Activated effector memory CD4-positive, alpha-beta T cell treated with anti-CD3 and anti-CD28 coated beads, Interleukin-2, amount 50 U/mL, for 16 hours (primary cell): ENCODE measurements at places on chromosomes 11 and 22.
A peak's percentile ranks its signal among the peaks of the same experiment; 100 is the strongest.

DNA sequence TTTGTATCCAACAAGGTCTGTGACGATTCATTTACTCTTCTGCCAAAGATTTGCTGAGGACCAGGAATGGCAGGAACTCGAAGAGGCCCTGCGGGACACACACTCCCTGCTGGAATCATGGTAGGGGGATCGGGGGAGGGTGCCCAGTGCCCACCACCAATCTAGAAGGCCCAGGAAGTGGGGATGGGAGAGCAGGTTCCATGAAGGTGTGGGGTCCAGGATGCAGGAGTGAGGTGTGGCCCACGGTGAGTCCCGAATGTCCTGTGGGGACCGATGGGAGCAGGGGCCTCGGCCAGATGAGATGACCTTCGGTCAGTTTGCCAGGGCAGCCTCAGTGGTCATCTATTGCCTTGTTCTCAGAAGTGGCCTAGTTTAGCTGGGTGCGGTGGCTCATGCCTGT, 492.7 kb downstream of the BRD1 start:
- no peak for DNase-seq

DNA sequence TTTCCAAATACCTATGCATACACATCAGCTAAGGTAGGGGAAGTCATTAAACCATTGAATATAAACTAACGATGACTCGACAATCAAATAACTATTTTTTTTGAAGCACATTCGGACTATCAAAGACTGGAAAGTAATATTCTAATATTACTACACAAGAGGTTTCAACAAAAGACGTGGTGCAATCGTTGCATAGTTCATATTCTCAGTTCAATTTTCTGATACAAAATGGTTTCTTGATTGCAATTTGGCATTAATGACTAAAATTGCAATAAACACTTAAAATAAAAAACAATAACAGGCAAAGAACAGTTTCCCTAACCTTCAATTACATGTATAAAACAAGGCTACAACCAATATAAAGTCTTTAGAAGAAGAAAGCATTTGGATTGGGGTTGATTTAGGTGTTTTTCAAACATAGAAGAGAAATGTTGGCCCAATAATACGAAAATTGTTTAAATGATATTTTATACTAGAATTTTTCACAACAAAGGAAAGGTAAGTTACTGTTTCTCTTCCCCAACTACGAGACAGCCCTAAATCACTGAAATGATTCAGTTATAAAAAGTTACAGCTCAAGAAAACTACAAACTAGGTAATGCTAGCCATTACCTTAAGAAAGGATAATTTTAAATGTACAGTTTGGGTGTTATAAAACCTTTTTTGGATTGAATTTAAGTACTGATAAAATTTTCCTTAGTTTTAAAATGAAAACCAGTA, 17.6 kb downstream of the BLID start:
- DNase-seq: no peak

DNA sequence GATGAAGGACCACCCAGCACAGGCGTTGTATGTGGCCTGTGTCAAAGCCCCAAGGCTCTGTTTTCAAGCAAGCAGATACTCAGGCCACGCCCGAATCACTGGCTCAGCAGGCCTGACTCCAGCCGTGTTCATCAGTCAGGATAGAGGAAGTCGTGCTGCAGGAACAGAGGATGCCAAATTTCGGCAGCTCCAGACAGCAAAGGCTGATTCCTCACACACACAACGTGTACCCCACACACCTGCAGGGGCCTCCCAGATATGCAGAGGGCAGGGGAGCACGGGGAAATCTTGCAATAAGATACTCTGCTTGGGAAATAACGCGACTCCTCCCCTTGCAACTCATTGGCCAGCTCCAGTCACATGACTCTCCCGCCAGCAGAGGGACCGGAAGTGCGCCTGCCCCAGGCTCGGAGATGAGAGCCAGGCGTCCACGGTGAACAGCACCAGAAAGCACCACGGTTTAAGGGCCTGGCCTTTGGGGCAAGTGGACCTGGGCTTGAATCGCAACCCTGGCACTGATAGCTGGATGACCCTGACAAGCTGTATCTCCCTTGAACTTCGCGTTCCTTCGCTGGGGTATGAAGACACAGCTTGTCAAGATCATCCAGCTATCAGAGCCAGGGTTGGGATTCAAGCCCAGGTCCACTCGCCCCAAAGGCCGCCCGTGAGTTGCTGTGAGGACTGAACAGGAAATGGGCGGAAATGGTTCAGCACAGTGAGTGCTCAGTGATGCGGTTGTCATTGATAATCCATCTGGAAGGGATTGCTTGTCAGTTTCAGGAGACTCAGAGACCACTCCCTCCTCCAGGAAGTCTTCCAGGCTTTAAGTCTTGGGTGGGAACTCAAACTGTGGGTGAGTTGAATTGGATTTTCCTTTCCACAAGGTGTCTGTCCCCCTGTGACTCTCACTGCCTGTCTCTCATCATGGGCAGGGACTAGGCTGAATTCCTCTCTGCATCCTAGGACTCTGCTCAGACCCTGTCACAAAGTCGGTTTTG, 88.5 kb downstream of the MYEOV start:
- DNase-seq: peak; percentile 54

GRCh38 chr11:15589070-15589626, 474.4 kb downstream of the INSC start:
- no peak for DNase-seq

GRCh38 chr11:1532014-1532586, 40.0 kb downstream of the DUSP8 start:
- no peak for DNase-seq

- DNase-seq: no peak
Measured at GRCh38 chr11:130599073-130599654, 150.7 kb downstream of the ADAMTS15 start.

DNA sequence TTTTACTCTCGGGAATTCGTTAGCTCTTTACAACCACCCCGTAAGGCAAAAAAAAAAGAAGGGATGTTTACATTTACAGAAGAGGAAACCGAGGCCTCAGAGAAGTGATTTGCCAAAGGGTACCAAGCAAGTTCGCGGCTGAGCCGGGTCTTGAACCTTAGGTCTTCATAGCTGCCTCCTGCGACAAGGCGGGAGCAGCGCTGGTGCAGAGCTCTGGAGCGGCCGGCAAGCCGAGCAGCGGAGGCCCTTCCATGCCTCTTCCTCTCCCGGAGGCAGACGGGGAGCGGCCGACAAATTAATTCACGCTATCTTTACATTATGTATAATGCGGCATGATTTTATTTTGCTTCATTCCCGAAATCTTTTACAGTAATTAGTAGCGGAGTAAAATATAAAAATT, 536.3 kb downstream of the INSC start:
- no peak for DNase-seq

DNA sequence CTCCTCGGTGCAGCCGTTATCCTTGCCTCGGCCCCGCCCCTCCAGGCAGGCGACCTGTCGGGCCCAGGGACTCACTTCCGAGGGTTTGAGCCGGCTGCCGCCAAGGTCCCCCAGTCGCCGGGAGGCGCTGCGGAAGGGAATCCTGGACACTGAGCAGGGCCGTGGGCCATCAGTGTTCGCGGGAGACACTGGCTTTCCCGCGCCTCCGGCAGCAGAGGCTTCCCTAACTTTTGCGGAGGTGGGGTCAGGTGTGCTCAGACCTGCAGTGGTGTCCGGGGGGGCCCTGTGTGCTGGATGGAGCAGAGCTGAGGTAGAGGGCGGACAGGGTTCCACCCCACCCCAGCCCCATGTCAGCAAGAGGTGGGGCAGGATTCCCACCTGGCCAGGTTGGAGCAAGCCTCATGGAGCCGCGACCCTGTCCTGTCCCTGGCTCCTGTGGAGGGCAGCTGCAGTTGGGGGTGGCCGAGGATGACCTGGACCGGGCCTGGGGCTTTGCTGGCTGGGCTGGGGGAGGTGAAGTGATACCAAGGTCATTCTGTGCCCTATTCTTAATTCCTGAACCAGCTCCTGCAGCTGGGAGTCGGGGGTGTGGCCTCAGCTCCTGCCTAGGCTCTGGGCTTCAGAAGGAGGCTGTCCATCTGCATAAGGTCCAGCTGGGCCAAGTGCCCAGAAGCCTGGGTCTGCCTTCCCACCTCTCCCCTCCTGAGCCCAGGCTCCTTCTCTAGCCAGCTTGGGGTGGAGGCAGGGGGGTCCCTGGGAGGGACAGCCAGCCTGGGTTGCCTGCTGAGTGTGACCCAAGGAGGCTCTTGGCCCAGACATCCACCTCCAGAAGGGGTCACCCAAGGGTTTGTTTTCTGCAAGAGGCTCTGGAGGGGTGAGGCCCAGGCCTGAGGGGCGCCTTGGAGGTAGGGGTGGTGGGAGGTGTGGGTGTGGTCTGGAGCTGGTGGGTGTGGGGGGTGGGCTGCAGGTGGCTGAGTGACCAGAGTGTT, 8.4 kb downstream of the TSPAN4 start:
- no peak for DNase-seq

GRCh38 chr11:2092956-2093412, 46.2 kb downstream of the IGF2 start:
- peak; percentile 80 for DNase-seq

- DNase-seq: peak; percentile 69
Measured at GRCh38 chr11:117827521-117828511, 3.3 kb upstream of the FXYD2 start.

DNA sequence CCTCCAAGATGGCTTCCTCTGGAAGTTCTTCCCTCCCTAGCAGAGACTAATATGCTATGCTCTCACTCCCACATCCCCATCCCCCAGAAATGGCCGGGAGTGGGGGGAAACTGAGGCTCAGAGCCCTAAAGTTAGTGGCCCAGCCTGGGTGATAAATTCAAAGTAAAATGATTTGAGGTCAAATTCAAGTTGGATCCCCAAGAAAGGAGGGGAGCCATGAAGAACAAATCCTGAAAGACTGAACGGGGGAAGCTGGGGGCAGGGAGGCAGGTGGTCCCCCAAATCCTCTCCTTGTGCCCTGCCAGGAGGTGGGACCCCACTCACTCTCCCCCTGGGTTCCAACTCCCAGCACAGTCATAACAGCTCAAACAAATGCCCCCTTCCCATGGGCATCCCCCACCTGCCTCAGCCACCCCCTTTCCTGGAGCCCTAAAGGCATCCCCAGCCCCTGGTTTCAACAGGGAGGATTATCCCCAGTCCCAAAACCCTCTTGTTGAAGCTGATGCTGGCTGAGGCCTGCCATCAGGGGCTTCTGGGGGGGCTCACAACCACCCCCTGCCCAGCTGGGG, 1.1 kb downstream of the CBX6 start:
- DNase-seq: no peak

DNA sequence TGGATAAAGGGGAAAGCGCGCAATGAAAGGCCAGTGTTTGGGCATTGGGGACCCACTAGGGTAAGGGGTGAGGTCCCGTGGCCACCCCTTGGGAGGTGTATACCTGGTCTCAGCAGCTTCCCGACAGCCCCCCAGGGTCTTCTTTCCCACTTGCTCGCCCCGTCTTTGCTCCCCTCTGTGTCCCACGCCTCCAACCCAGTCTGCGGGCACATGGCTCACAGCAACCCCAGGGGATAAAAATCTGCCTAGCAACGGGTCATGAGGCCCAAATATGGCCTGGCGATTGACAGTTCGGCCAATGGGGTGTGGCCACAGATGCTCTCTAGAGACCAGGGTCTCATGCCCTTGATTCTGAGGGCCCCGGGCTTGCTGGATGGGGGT, 41.6 kb downstream of the AHNAK start:
- no peak for DNase-seq

- DNase-seq: peak; percentile 83
Measured at GRCh38 chr22:27801616-27802345, at the start of gene MN1. MN1 (minus strand) TSS chr22:27801756; CDS start chr22:27800543, 1,213 bp downstream.

GRCh38 chr11:118620529-118621070, 13.2 kb downstream of the PHLDB1 start:
- DNase-seq: no peak

GRCh38 chr11:6476571-6476970, 2.8 kb upstream of the TRIM3 start:
- DNase-seq: no peak

DNA sequence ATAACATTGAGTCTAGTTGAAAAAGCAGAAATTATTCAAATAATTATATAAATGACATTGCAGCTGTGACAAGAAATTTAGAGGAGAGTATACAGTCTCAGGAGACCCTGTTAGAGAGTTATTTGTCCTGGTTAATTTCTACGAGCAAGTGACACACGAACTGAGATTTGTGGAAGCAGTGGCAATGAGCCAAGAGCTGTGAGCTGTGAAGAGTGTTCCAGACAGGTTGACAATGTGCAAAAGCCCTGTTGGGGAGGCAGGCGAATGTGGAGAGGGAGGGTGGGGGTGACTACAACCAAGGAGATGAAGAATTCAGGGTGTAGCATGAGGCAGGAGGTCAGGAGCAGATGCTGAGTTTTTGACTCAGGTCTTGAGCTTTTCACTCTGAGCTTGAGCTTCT, 620.2 kb upstream of the TENM4 start:
- DNase-seq: no peak

DNA sequence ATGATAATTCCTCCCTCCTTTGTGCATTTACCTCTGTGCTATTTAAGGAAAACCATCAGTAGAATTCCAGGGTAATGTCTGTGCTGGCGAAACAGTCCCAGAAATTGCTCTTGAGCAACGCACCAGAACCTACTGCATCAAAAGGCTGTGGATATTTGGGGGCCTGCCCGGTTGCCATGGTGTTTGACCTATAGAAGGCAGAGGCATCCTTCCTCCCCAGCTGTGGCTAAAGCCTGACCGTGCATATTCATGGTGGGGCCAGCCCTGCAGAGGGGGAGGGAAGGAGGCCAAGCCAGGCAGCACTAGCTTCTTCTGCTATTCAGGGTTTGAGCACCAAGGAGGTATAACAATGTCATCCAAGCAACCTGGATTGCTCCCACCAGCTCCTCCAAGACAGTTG, 215.0 kb upstream of the E2F8 start:
- DNase-seq: no peak

GRCh38 chr11:128528294-128528693, 59.1 kb downstream of the ETS1 start:
- DNase-seq: no peak

DNA sequence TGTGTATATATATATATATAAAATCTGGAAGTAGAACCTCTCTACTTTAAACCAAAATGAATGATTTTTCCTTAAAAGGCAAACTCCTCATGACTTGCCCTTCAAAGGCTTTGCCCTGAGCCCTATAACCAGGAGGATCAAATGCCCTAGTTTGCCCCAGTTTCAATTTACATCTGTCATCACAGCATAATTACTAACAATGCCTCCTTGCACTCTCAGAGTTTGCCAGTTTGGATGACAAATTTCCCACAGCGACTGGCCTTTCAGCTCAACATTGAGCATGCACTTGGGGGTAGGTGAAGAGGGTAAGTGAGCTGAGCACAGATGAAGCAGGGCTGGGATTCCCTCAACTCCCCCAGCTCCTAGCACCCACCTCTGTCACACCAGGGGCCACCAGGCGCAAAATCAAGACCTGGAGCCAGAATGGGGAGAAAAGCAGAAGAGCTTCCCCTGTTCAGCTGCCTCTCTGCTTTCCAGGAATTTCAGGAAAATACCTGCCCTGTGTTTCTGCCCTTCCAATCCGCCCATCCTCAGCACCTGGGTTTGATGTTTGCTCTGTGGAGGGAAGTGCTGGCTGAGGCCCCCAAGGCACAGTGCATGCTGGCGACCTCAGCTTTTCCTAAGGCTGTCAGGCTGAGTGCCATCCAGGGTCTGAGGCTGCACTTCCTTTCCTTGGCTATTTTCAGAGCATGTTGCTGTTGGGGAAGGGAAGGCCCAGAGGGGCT, 67.5 kb downstream of the ADAMTS15 start:
- no peak for DNase-seq

GRCh38 chr11:114340311-114341131, 44.3 kb downstream of the NNMT start:
- DNase-seq: peak; percentile 67
